ENCODE measurements at places on chromosomes 4 and X.

- no peak for DNase-seq
Observed at GRCh38 chr4:175033162-175033561, 115.0 kb downstream of the ADAM29 start.

GRCh38 chrX:28609917-28610613 lies 22.8 kb downstream of the IL1RAPL1 start:
- no peak for DNase-seq

DNA sequence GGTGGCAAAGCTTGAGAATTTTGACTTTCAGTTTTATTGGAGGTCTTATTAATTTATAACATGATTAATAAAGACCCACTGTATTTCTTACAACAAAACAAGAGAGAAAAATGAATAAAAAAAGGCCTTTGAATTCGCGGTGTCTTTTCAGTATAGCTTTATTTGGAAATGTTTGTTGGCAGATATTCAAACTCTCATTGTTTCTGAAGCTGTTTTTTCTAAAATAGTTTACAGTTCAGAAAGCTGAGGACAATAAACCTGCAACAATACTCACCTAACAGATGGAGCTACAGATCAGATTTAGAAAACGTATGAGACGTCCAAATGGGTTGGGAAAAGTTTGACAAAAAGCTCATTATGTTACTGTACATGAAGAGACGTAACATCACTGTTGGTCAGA lies 2.4 kb upstream of the SPARCL1 start:
- DNase-seq: peak; percentile 34

- no peak for DNase-seq
Observed at GRCh38 chr4:53633608-53634007, 42.3 kb upstream of the LNX1 start.

- no peak for DNase-seq
Observed at GRCh38 chrX:150377005-150377404, 13.9 kb downstream of the MAMLD1 start.

GRCh38 chrX:132425744-132426318 lies 63.0 kb downstream of the MBNL3 start:
- no peak for DNase-seq

GRCh38 chr4:53866055-53866454 lies 198.3 kb downstream of the CHIC2 start:
- no peak for DNase-seq

DNA sequence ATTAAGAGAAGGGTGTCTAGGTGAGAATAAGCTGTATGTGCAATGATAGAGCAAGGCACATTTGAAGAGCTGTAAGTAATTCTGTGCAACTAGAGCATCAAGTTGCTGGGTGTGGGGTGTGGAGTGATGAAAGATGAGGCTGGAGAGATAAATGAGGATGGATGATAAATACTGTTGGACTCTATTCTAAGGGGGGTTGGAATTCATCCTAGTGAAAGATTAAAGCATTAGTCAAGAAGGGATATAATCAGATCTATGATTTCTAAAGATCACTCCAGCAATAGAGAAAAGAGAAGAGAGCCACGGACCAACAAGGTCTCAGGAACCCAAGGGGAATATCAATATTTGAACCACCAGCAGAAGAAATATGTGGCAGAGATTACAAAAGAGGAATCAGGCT lies 415.0 kb upstream of the RPS6KA3 start:
- no peak for DNase-seq

GRCh38 chr4:186757696-186758355 lies 34.2 kb upstream of the FAT1 start:
- DNase-seq: no peak

DNA sequence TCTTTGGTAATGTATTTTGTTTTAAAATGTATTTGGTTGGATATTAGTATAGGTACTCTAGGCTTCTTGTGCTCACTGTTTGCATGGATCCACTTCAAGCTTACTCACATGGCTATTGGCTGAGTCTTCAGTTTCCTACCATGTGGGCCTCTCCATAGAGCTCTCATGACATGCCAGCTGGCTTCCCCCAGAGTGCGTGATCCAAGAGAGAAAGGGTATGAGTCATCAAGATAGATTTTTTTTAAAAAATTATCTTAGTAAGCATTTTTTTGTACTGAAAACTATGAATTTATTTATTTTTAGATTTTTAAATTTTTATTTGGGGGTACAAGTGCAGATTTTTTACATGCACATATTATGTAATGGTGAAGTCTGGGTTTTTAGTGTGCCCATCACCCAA lies 219.1 kb upstream of the AMOT start:
- peak; percentile 8 for DNase-seq

GRCh38 chr4:2136726-2137125 lies 77.6 kb downstream of the NAT8L start:
- DNase-seq: no peak

- DNase-seq: no peak
Observed at GRCh38 chr4:40395166-40395900, 60.2 kb downstream of the CHRNA9 start.

DNA sequence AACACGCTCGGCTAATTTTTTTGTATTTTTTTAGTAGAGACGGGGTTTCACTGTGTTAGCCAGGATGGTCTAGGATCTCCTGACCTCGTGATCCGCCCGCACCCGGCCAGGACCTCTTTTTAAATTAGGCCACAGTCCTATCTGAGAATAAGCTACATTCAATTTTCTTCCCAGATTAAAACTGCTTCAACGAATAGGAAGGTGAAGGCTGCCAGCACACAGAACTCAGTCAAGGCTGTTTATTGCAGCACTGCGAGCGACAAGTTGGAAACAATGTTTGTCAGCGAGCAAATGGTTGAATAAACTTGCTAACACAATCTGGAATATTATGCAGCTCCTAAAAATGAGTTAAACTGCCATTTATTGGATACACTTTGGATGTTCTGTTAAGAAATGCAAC lies 1.9 kb downstream of the GRPEL1 start:
- DNase-seq: no peak

DNA sequence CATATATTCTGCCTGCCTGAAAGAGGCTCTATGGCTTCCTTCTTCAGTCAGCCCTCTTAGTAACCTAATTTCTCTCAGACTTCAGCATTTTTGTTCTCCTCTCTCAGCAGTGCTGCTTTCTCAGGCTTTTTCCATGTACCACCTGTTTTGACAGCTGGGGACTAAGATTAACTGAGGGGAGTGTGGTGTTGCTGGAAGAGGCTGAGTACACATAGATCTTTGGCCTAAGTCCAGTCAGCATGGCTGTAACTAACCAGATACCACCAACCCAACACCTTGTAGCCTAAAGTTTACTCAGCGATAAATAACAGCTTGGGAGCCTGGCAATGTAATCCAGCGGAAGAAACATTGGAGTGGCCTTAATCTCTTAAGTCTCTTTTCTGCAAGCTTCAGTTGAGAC lies 85.5 kb downstream of the RTL3 start:
- no peak for DNase-seq

- DNase-seq: no peak
Observed at GRCh38 chrX:149370097-149370496, 135.0 kb downstream of the IDS start.

GRCh38 chrX:134144231-134144630 lies 92.8 kb upstream of the CCDC160 start:
- DNase-seq: peak; percentile 16

- no peak for DNase-seq
Observed at GRCh38 chrX:116413273-116413672, 23.1 kb upstream of the SLC6A14 start.

DNA sequence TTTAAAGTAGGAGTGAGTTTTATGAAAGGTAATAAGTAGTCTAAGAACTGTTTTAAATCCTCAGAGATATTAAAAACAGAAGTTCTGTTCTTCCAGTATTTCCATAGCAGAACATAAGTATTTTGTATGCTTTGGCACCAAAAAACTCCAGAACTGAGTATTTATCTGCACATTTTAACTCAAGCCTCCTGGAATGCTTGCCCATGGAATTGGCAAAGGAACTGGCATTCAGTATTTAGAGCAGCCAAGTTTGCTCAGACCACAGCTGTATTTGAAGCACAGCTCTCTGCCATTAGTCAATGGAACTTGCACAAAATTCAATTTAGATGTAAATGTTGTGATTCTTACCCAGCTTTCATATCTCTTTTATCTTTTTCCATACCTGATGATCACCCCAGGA lies 42.2 kb downstream of the NDNF start:
- DNase-seq: no peak

DNA sequence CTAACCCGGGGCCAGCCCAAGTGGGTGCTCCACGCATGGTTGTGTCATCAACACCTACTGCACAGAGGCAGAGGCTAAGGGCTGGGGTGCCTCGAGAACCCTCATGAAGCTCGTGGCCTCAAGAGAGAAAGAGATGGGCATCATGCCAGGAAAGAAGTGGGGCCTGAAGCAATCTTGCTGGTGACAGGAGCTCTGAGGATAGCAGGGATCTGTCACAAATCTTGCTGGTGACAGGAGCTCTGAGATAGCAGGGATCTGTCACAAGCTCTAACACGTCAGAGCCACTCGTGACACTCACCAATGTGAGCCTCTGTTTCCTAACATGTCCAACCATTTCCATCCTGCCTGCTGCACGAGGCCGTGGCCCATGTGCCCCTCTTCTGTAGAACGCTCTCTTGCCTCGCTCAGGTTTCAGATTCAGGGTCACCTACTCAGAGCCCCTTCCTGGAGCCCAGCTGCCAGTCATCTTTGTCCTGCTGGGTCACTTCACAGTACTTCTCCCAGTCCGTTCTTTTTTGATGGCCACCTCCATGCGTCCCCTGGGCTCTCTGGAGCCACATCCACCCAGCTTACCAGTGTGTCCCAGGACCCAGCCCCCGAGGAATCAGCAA lies 21.1 kb downstream of the PNMA6E start:
- no peak for DNase-seq

- DNase-seq: no peak
Observed at GRCh38 chr4:1661695-1662094, 22.4 kb downstream of the FAM53A start.

DNA sequence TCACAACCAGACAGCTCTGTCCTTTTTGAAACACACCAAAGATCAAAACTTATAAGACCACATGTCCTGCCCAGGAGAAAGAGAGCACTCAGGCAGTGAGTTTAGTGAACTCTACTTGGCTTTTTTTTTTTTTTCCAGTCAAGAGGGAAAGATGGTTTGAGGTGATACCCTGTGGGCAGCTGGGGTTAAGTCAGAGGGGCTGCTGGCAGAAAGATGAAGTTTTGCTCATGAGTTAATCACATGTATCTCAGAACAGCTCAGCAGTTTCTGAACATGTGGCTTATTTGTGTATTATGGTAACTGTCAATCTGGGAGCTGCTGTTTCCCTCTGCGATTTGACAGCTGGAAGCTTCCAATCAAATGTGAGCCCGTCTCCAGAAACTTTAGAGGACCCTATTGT lies 56.4 kb upstream of the MAP3K15 start:
- DNase-seq: no peak

GRCh38 chr4:86895692-86896488 lies 3.7 kb upstream of the C4orf36 start:
- peak; percentile 58 for DNase-seq

GRCh38 chr4:39025552-39026085 lies 6.6 kb downstream of the TMEM156 start:
- DNase-seq: no peak

GRCh38 chr4:145390571-145390970 lies 91.1 kb upstream of the SMAD1 start:
- DNase-seq: no peak

- no peak for DNase-seq
Observed at GRCh38 chr4:167282171-167282864, 48.0 kb upstream of the SPOCK3 start.

GRCh38 chr4:101145021-101145420 lies 202.3 kb downstream of the PPP3CA start:
- DNase-seq: no peak

GRCh38 chrX:102627640-102628039 lies 23.6 kb upstream of the GPRASP1 start:
- DNase-seq: no peak

GRCh38 chrX:118718737-118719136 lies 8.7 kb upstream of the IL13RA1 start:
- DNase-seq: no peak

DNA sequence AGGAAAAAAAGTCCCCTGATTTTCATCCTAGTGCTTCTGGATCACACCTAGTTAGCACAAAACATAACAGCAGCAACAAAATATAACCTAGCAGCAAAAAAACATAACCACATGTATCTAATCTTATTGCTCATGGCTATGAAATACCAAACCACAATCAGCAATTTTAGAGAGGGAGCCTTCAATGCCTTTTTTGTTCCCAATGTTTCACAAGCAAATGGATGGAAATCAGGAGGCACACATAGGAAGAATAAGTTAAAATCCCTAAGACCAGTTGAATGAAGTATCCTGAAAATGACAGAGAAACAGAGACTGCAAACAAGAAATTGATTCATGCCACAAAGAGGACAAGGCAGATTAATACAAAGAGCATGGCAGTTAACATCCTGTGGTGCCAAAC lies 361.6 kb downstream of the GPM6A start:
- DNase-seq: peak; percentile 32

- no peak for DNase-seq
Observed at GRCh38 chr4:143281507-143282190, 55.0 kb upstream of the GAB1 start.

GRCh38 chr4:89245459-89245858 lies 62.1 kb downstream of the GPRIN3 start:
- no peak for DNase-seq

DNA sequence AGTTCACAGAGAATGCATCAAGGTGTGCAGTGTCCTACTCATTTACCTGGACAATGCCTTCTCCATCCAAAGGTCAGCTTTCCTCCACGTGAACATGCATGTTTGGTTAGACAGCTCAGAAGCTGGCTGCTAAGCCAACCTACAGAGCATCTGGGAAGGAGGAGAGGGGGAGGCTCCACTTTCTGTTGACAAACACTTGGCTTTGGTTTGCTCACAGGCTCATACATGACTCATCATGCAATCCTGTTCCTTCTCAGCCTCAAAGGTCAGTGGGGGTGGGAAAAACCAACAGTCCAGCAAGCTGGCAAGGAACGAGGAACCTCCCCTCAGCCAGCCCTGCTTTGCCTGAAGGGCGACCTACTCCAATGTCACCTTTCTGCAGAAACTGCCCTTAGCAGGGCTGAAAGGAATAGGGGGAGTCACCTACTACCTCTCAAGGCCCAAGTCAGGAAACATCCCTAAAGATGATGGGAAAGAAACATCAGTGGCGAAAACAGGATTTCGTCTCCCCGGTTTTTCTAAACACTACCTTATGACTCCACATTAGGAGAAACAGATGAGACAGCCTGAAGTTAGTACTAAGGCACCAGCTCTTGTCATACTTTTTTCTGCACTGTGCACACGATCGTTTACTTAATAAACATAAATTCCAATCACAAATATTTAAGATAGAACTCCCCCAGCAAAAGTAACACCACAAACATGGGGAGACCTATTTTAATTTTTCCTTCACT lies 37.9 kb downstream of the RELL1 start:
- peak; percentile 66 for DNase-seq

DNA sequence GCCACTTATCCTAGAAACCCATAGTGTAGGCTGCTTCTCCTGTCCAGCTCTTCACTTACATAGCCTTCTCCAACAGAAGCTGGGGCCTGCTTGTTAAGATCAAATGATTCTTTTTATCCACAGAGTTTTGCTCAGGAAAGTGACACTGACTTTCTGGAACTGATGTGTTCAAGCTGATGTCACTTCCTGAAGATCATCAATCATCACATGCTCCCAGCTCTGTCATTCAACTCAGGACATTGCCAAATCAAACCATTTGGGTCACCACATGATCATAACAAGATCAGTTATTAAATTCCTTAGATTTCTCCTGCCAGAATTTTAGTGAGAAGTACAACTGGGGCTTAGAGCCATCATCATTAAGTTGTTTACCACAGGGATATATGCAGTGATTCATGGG lies 39.4 kb downstream of the GLRA3 start:
- DNase-seq: no peak

- DNase-seq: peak; percentile 53
Observed at GRCh38 chrX:40108959-40109287, 11.2 kb upstream of the BCOR start.

All from COLO829 (cell line).